ENCODE measurements at places on chromosomes 6 and 20.

GRCh38 chr6:89287351-89288028 is 27.6 kb downstream of the GABRR2 start:
- no peaks in the 10 kb centered on the region for H3K36me3 ChIP-seq
- no peaks in the 10 kb centered on the region for H3K27me3 ChIP-seq
- no peaks in the 10 kb centered on the region for H3K4me1 ChIP-seq
- DNase-seq: no peak

GRCh38 chr20:19767070-19767469 is 9.0 kb downstream of the RIN2 start:
- no peaks in the 10 kb centered on the region for H3K36me3 ChIP-seq
- no peak for DNase-seq
- H3K27me3 ChIP-seq: no peaks in the 10 kb centered on the region
- no peak overlapping the region for H3K4me3 ChIP-seq
- no peak overlapping the region for H3K27ac ChIP-seq

GRCh38 chr6:35717449-35718374 is 19.1 kb upstream of the ARMC12 start:
- H3K27me3 ChIP-seq: peaks cover 4% of the 10 kb centered on the region
- H3K4me3 ChIP-seq: no peak overlapping the region
- H3K4me1 ChIP-seq: peaks cover 63% of the 10 kb centered on the region
- peak overlapping the region; percentile 91 for H3K27ac ChIP-seq
- H3K36me3 ChIP-seq: no peaks in the 10 kb centered on the region

GRCh38 chr6:36216559-36216958 is 20.0 kb downstream of the BRPF3 start:
- no peak for DNase-seq
- H3K36me3 ChIP-seq: peaks cover 44% of the 10 kb centered on the region
- no peaks in the 10 kb centered on the region for H3K27me3 ChIP-seq

- DNase-seq: no peak
- no peaks in the 10 kb centered on the region for H3K4me1 ChIP-seq
- H3K27ac ChIP-seq: no peak overlapping the region
Observed at GRCh38 chr6:150269857-150270223, 99.0 kb upstream of the IYD start.

GRCh38 chr6:91713911-91714310 is 1127.0 kb upstream of the MAP3K7 start:
- DNase-seq: no peak
- no peaks in the 10 kb centered on the region for H3K4me1 ChIP-seq
- H3K27me3 ChIP-seq: no peaks in the 10 kb centered on the region
- H3K36me3 ChIP-seq: no peaks in the 10 kb centered on the region
- H3K4me3 ChIP-seq: no peak overlapping the region

DNA sequence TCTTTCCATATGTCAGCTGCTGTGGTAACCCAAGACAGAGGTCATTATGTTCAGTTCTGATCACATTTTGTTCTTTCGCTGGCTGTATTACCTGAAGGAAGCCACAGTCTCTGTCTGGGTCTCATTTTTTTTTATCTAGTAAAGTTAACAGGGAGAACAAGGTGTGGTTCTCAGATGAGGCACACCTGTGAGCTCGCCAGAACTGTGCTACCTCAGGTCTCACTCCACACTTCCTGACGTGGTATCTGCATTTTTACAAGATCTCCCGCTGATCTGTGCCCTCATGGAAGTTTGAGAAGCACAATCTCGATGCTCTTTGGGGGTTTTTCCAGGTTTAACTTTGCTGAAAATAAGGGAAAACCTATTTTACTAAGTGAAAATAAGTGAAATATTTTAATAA is 169.5 kb upstream of the CENPW start:
- DNase-seq: no peak
- H3K4me3 ChIP-seq: no peak overlapping the region
- H3K36me3 ChIP-seq: no peaks in the 10 kb centered on the region
- H3K27ac ChIP-seq: no peak overlapping the region
- H3K4me1 ChIP-seq: peaks cover 8% of the 10 kb centered on the region

DNA sequence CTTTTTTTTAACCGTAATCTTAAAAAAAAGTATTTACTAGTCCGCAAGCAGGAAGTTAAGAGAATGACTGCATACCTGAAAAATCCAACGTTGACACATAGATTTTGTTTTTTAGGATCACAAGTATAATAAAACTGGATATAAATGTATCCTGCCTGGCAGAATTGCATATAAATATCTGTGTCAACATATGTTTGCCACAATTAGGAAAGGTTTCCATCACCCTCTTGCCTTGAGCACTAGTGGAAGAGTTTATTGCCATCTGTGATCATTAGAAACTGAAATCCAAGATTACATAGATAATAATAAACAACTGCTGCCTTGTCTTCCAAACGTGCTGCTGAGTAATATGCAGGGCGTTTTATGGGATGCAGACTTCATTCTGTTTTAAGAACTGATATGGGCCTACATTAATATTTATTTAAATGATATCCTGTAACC is 27.9 kb downstream of the PLEKHG1 start:
- no peak overlapping the region for H3K27ac ChIP-seq
- H3K4me1 ChIP-seq: peaks cover 17% of the 10 kb centered on the region
- no peak overlapping the region for H3K4me3 ChIP-seq

DNA sequence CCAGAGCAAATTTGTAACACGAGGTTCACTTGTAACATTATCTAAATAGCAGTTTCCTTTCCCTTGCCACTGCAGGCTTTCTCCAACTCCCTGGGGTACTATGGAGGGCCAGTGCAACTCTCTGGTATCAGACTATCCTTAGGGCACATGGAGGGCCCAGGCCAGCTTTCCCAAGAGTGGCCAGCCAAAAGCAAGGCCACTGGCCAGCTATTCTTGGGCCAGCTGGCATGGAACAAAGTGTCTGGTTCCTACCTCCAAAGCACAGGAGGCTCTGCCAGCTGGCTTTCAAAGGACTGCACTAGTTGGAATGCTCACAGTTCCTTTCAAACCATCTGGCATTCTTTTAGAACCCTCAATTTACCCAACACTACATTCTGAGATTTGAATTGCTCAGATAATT is 8.7 kb downstream of the RNF24 start:
- H3K36me3 ChIP-seq: peaks cover 12% of the 10 kb centered on the region
- peaks cover 6% of the 10 kb centered on the region for H3K4me1 ChIP-seq
- H3K27ac ChIP-seq: no peak overlapping the region

DNA sequence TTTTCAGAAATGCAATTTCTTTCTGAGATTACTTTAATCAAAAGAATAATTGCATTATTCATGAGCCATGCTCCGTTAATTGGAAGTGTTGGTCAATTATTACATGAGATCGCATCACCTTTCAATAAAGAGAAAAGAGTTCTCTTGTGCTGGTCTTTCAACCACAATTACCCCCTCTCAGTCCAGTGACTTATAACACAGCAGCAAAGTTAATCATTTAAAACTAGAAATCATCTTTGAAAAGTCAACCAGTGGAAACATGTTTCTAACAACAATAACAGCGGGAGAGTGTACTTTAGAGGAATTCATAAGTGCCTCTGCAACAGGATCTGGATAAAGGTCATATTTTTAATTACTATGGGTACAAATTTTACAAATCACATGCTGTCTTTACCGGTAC is 384.4 kb upstream of the AGPAT4 start:
- H3K4me3 ChIP-seq: no peak overlapping the region
- no peaks in the 10 kb centered on the region for H3K36me3 ChIP-seq
- no peak overlapping the region for H3K27ac ChIP-seq
- no peaks in the 10 kb centered on the region for H3K27me3 ChIP-seq

DNA sequence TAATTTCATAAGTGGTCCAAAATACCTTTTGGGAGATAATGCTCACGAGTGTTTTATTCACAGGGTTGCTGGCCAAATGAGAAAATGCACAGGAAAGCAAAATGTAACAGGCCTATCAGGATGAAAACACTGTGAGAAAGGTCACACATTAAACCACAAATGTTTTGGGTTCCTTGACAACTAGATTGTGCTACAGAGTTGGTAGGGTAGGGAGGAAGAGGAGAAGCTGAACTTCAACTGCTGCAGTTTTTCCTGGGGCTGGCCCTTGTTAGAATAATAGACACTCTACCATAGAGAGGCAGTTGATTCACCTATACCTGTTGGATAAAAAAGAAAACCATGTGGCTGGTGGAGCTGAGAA is 28.1 kb upstream of the PAQR8 start:
- H3K36me3 ChIP-seq: no peaks in the 10 kb centered on the region
- no peak overlapping the region for H3K4me3 ChIP-seq
- no peak for DNase-seq
- no peaks in the 10 kb centered on the region for H3K27me3 ChIP-seq

DNA sequence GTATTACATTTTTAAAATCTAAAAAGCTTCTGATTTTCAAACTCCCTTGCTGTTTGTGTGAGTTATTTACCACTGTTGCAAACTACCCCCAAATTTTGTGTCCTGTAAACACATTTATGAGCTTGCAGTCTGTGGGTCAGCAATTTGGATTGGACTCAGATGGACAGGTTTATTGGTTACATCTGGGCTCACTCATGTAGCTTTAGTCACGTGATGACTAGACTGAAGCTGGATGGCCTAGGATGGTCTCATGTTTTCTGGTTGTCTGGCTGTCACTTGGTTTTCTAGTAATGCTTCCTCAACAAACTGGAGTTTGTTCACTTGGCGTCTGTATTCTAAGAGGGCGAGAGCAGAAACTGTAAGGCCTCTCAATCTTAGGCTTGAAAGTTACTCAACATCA is 12.2 kb upstream of the C6orf58 start:
- peaks cover 7% of the 10 kb centered on the region for H3K27me3 ChIP-seq
- no peak overlapping the region for H3K4me3 ChIP-seq
- H3K27ac ChIP-seq: no peak overlapping the region
- H3K36me3 ChIP-seq: no peaks in the 10 kb centered on the region
- no peaks in the 10 kb centered on the region for H3K4me1 ChIP-seq

DNA sequence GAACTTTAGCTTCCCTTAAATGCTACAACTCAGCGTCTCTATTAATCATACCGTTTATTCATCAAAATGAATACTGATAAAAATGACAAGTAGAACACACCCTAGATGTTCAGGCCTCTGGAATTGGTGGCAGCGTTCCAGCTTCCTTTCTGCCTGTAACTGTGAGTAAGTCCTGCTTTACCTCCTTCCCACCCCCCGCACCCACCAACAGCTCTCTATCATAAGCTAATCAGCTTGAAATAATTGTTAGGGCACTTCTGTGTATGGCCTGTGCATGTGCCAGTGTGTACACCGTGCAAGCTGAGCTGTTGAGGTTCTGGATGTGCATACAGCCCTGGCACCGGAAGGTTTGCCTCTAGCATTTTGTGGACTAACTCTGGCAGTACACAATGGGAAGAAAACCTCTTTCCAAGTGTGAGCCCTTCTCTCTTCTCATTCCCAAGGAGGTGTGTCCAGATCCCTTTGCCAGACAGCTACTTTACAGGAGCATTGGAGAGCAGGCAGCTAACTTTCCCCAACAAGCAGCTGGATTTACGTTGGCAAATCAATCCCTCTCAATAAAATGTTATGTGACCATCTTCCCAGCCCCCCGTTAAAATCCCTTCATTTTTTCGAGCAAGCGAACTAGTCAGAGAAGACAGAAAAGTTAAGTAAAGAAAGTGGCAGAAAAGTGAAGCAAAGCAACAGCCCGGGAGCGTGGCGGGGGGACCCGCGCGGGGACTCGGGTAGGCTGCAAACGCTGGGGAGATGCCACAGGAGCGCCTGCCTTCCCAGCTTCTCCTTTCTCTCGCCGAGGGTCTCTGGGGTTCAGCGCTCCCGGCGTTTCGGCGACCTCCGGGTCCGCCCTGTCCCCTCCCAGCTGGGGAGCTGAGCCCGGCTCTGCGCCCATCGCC is 803 bp upstream of the ADGRG6 start:
- no peaks in the 10 kb centered on the region for H3K36me3 ChIP-seq
- peaks cover 13% of the 10 kb centered on the region for H3K4me1 ChIP-seq
- DNase-seq: no peak
- H3K4me3 ChIP-seq: peak overlapping the region; percentile 77

DNA sequence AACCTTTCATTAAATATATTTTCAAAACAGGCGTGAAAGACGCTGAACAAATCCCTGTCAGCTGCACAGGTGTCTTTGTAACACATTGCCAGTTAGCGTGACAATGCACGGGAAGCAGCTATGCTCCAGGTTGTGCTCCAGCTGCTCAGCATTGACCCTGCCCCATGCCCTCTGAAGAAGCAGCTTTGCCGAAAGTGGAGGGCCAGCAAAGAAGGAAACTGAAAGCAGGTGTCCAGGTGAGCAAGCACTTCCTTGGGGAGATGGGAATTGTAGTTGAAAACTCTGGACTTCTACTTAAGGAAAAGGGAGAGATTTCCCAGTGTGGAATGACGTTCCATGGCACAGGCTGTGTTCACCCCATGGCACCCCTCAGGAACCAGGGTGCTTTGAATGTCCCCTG is 125.7 kb downstream of the TTLL2 start:
- no peaks in the 10 kb centered on the region for H3K4me1 ChIP-seq
- H3K27me3 ChIP-seq: no peaks in the 10 kb centered on the region
- no peak for DNase-seq
- H3K27ac ChIP-seq: no peak overlapping the region
- no peaks in the 10 kb centered on the region for H3K36me3 ChIP-seq

GRCh38 chr20:46936415-46937156 is 41.9 kb downstream of the EYA2 start:
- no peaks in the 10 kb centered on the region for H3K36me3 ChIP-seq
- peaks cover 44% of the 10 kb centered on the region for H3K27me3 ChIP-seq
- no peak overlapping the region for H3K4me3 ChIP-seq
- no peak for DNase-seq

DNA sequence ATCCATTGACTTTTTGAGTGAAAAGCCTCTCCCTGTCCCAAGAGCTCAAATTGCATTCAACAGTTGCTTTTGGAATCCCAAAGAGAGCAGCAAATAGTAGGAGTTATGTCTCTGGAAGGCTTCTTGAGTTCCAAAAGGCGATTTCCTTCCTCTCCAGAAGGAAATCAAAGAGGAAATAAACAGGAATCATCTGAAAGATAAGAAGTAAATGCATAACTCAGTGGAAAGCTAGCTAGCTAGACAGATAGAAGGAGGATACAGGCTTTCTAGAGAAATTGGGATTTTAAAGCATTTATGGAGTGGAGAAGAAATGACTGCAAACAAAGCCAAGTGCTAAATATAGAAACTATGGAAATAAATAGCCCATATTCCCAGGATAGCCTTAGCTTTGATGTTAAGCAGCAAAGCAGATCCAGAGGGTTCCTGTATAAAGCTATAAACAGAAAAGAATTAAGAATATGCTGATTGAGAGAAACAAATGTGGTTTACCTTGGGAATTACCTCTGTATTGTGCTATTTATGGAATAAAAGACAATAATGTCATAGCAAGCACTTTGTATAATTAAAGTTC is 214.7 kb downstream of the PLCB1 start:
- no peak overlapping the region for H3K4me3 ChIP-seq
- H3K27me3 ChIP-seq: no peaks in the 10 kb centered on the region
- H3K4me1 ChIP-seq: no peaks in the 10 kb centered on the region
- H3K36me3 ChIP-seq: no peaks in the 10 kb centered on the region
- H3K27ac ChIP-seq: no peak overlapping the region

GRCh38 chr6:168221497-168222079 is 98.0 kb downstream of the DACT2 start:
- no peak overlapping the region for H3K27ac ChIP-seq
- H3K27me3 ChIP-seq: peaks cover 4% of the 10 kb centered on the region
- peaks cover 6% of the 10 kb centered on the region for H3K4me1 ChIP-seq

GRCh38 chr20:35297155-35297554 is 4.9 kb upstream of the FAM83C start:
- no peak overlapping the region for H3K4me3 ChIP-seq
- H3K4me1 ChIP-seq: no peaks in the 10 kb centered on the region
- H3K27me3 ChIP-seq: peaks cover 34% of the 10 kb centered on the region
